NCI-H146 (cell line): ENCODE measurements at places on chromosomes 4 and X.

DNA sequence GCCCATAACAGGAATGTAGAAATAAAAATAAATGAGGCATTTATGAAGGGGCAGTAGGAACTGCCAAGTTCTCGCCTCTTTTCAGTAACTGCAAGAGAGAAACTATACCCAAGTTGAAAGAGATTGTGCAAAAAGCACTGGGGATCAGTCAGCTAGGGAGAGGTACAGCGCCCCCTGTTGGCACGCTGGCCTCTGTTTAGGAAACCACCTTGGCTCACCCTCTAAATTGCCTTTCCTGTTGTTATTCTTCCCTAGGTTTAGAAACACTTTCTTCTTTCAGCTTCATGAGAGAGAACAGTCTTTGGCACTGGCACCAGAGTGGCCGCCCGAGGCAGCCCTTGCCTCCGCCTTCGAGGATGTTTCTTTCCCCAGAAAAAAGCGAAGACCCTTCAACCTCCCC, 348.5 kb downstream of the MID1IP1 start:
- peak; percentile 52 for DNase-seq

DNA sequence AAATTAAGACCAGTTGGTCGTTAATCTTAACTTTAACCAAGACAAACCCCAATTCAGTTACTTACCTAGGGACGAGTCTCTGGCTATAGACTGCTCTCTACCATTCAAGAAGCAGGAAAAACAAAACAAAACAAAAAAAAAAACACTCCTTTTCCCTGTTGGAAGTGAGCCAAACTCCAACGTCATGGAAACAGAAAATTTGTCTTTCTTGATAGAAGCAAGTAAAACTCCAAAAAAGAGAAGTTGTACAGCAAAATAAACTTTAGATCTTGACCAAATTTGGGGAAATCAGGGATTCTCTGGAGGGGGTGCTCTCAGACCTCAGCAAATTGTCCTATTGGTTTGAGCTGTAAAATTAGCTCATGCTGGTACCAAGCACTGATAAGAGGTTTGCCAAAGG, 3.7 kb downstream of the CNGA1 start:
- DNase-seq, result no peak

DNA sequence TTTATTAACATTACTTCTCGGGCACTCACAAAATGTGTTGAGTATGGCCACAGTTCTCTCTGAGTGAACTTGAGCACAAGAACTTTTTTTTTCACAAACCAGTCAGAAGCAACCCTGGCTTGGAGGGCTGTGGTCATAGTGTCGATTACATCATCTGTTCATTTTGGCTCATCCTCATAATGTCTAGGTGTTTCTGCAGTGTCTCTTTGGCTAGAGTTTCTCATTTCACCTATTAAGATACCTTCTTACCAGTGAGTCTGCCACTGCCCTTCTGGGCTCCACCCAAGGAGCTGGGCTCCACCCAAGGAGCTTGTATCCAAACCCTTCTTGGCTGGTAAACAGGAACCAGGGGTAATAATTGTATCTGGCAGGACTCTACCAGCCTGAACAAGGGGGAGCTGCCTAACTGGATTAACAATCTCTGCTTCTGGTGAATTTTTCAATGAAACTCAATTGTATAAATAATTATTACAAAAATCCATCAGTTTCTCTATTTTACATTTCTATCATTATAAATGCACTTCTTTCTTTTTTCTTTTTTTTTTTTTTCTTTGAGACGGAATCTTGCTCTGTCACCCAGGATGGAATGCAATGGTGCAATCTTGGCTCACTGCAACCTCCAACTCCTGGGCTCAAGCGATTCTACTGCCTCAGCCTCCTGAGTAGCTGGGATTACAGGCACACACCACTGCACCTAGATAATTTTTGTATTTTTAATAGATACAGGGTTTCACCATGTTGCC, 667.7 kb upstream of the SLIT2 start:
- no peak for DNase-seq

GRCh38 chr4:60663769-60664168, 536.4 kb upstream of the ADGRL3 start:
- no peak for DNase-seq

GRCh38 chr4:68987007-68987406, 35.4 kb upstream of the UGT2A3 start:
- DNase-seq, result no peak

DNA sequence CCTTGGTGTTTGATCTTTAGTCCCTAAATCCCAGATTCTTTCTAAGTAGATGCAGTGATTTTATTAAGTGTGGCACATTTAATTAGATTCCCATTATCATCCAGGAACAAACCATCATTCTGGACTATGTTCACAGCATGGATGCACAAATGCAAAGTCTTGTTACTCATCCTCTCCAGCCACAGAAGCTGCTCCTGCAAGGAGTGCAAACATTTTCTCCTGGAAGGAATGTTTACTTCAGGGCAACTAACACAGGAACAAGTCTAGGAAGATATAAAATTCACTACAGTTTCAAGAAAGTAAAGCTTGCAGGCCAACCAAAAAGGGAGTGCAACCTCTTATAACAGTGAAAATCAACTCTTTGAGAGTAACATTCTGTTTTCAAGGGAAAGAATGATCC, 106.0 kb downstream of the IQCM start:
- no peak for DNase-seq

DNA sequence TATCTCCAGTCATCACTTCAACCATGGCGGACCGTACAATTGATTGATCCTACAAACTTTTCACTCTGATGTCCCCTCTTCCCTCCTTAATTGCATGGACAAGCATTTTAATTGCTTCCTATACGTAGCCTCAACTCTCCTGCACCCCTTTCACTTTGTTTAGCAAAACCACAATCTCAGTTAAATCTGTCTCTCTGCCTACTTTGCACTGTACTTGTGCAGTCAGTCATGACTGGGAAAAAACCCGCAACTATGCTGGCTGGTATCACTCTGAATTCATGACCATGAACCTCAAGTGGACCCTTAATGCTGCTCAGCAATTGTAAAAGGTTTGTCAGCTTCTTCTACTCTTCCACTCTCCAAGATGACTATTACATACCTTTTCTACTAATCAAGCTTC, 51.7 kb upstream of the AFF2 start:
- no peak for DNase-seq

DNA sequence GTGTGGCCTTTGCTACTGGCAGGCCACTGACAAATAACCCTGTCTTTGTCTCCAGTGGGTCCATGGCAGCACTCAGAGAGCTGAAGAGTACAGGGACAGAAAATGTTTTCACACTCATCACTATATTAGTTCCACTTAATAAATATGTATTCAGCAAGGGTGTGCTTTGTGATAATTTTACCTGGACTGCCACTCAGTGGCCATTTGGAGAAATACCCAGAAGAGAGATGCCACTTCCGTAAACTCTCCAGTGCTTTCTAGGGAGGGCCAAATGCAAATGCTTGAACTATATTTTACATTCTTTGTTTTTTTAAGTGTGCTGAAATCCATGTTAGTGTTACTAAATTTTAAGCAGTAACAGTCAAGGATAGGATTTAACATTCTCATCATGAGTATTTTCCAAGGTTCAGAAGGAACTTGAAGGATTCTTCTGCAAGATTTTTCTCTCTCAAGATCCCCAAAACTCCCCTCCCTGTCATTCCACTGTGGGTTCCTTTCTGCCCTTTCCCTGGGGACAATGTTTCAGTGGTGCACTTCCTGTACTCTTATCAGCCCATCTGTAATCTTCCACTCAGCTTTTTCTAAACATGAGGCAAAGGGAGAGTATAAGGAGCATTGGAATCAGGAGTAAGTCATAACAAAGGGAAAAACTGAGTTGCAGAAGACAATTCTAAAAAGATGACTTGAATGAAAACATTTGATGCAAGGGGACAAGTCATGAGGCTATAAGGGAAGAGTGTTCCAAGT, 46.0 kb downstream of the TFDP3 start:
- DNase-seq, result no peak

DNA sequence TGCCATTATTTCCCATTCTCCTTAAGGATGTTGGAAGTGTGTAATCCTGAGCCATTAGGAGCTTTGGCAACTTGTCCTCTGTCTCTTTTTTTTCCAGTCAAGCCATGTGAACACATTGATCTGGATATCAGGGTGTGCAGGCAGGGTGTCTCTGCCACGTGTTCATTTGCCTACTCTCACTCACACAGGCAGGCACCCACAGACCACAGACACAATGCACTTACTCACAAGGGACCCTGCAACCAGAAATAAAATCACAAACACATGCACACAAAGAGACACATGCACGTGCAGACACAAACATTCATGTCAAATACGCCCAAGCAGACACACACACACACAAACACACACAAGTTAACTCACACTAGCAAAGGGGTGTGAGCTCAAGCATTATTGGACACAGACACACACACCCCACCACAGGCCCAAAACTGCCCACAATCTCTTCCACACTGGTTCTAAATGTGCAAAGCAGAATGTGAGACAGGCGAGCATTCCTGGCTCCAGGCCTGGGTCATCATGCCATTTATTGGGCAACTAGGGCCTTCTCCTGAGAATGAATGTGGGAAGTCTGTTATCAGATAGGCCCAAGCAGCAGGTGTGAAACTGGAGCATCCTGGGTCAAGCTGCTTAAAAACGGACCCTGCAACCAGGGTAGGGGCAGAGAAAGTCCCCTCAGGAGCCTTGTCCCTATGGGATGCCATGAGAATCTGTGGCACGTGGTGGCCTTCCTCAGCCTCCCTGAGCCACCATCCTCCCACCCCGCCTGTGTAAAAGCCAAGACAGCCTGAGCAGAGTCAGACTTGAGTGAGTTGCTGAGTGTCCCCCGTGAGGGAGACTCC, 63.4 kb downstream of the NBDY start:
- DNase-seq, result no peak

DNA sequence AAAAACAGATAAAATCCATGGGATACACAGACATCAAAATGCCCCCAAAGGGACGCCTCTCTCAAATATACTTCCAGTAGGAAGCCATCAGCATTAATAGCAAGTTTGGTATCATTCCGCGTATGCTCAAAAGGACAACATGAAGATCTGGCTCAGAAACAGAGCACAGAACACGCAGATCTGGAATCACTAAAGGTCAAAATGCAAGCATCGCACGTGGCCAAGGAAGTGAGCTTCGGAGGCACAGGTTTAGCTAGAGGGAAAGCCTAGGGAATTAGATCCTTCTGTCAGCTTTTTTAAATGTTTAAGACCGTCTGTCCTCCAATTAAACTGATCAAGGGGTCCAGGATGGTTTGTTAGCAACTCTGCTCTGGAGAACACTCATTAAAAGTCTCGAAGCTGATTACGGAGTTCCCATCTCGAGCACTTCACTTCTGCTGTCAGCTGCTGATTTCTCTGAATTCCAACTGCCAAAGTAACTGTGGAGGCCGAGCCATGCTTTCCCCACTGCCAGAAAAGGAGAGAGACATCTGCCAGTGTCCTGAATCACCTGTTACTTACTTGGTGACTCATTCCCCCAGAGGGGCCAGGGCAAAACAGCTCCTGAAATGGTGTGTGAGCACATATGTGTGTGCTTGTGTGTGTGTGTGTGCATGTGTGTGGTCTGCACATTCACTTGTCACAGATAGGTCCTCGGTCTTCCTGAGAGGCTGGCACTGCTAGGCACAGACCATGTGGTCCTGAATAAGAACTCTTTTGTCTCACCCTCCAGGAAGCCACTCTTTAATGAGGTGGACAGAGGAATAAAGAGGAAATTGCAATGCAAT, 177.7 kb upstream of the PPARGC1A start:
- DNase-seq, result no peak

DNA sequence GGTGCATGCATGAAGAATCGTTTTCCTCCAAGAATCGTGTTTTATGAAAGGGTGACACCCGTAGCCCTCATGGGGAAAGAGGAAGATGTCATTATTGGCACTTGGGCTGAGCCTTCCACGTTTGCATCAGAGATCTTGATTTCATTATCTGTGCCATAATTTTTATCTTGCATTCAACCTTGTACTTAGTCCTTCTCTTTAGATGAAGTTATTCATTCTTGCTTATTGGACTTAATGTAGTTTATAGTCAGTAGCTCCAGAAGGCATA, 66.8 kb downstream of the GAB1 start:
- DNase-seq, result no peak

DNA sequence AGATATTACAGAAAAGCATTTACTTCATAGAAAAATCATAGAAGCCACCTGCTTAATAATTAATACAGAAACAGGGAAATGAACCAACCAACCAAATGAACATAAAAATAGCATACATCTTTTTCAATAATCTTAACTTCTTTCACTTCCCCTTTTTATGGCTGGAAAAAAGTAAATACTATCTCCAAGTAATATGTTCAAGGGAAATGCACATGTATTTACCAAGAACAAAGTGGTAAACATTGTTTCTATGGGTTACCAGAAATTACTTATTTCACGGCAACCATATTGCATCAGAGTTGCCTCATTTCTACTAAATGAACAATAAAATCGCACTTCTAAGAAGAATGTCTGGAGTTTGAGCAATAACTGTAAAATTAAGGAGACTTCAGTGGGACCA, 321.3 kb downstream of the TMA16 start:
- no peak for DNase-seq

DNA sequence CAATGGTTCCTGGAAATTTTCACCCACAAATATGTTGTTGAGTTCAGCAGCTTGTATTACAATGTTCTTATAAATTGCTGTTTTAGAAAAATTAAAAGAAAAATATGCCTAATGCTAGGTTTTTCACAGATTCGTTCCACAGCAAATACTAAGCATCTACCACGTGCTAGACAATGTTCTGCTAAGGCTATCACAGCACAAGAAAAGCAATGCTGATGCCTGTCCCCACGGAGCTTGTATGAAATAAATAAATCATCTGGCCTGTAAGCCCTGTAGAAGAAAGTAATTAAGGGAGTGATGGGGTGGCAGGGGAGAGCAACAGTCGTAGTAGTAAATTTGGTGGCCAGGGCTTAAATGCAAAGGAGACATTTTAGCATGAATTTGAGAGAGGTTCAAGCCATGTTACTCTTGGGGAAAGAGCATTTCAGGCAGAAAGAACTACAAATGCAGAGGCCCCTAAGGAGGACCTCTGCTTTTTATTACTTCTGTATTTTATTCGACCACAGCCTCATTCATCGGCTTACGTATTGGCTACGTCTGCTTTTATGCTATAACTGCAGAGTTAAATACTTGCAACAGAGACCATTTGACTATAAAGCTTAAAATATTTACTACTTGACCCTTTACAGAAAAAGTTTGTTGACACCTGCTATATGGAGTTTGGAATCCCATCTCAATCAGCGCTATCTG, 36.3 kb downstream of the ARAP2 start:
- DNase-seq, result no peak

- no peak for DNase-seq
Observed at GRCh38 chrX:108072746-108073145, 18.6 kb downstream of the PSMD10 start.

DNA sequence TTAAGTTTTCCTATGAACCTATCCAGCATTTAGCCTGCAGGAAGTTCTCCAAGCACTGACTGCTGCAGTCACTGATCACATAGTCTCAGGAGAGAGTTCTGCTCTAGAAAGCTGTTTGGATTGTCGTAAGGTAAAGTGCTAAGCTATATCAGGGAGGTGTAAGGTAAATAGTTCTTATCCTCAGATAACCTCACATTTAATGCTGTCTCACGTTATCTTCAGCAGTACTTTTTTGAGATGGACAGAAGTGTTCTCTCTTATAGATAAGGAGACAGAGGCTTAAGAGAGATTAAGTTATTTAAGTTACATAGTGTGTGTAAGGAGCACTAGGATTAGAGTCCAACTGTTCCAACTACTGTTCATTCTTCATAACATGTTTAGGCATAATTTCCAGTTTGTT, 77.9 kb downstream of the STIM2 start:
- DNase-seq, result no peak

GRCh38 chr4:115664285-115664684, 550.9 kb upstream of the NDST4 start:
- DNase-seq, result peak; percentile 23

GRCh38 chr4:86946868-86947500, 12.2 kb downstream of the AFF1 start:
- DNase-seq, result no peak

GRCh38 chr4:92104506-92104905, 199.3 kb upstream of the GRID2 start:
- DNase-seq, result no peak
